ENCODE measurements at places on chromosomes 13 and 19.

DNA sequence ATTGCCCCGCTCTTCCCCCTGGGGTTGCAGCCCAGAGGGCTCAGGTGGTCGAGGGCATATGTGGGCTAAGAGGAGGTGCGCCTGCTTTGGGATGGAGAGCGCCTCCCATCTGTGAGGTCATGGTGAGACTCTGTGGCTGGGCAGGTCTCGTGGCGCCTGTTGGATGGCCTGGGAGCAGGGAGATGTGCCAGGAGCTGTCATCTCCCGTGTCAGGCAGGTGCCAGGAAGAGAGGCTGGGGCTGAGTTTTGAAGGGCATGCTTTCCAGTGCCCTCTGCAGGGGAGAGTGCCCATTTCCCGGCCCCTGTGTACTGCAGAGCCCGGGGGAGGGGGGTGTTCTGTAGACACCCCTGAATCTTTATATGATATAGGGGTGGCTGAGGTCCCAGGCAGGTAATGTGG, 2.8 kb downstream of the WTIP start:
- DNase-seq, result no peak

DNA sequence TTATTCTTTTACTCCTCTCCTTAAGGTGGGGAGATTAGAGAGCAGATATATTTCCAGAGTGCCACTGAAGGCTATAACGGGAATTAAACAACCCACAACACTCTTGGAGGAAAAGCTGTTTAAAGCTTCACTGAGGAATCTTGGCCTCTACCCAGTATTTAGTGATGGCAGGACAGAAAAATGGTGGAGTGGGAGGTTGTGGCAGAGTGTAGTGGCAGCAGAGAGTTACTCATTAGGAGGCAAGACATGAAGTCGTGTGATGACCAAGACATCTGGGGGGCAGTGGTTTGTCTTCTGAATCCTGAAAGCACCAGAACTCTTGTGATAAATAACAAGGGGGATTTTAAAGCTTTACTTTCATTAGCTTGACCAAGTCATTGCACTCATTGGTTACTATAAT, 563.5 kb upstream of the SLITRK5 start:
- no peak for DNase-seq

- DNase-seq, result no peak
Measured at GRCh38 chr13:46667687-46668281, 114.8 kb downstream of the LRCH1 start.

- peak; percentile 7 for DNase-seq
Measured at GRCh38 chr19:29381353-29382203, 144.2 kb upstream of the VSTM2B start.

GRCh38 chr19:40381321-40381720, 8.7 kb downstream of the HIPK4 start:
- DNase-seq, result no peak

DNA sequence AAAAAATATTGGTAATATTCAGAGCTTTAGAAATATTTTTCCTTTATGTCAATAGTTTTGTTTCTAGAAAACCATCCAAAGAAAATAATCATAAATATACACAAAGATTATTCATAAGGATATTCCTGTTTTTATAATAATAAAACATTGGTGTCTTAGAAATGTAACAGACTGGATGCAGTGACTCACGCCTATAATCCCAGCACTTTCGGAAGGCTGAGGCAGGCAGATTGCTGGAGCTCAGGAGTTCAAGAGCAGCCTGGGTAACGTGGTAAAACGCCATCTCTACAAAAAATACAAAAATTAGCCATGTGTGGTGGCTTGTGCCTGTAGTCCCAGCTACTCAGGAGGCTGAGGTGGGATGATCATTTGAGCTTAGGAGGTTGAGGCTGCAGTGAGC, 106.8 kb downstream of the DHRS12 start:
- DNase-seq, result no peak

GRCh38 chr19:38842439-38843174, 7.2 kb downstream of the HNRNPL start:
- peak; percentile 80 for DNase-seq

- DNase-seq, result peak; percentile 34
Measured at GRCh38 chr19:19460258-19460731, 54.8 kb downstream of the GATAD2A start.

- DNase-seq, result no peak
Measured at GRCh38 chr19:54307389-54308020, 5.5 kb downstream of the LILRA5 start.

DNA sequence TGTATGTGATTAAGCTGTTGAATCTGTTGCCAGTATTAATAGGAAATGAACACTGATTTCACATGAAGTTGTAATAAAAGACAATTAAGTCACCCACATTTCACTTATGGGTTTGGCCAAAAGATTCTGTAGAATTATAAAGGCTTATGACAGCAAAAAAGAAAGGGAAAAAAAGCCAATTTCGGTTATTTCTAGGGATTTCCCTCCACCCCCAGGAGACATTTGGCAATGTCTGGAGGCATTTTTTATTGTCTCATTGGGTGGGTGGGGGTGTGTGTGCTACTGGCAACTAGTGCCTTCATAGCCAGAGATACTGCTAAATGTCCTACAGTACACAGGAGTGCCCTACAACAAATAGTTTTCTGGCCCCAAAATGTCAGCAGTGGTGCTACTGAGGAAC, 175.7 kb downstream of the LMO7 start:
- DNase-seq, result no peak

- DNase-seq, result peak; percentile 38
Measured at GRCh38 chr19:17951157-17951989, 15.5 kb upstream of the KCNN1 start.

DNA sequence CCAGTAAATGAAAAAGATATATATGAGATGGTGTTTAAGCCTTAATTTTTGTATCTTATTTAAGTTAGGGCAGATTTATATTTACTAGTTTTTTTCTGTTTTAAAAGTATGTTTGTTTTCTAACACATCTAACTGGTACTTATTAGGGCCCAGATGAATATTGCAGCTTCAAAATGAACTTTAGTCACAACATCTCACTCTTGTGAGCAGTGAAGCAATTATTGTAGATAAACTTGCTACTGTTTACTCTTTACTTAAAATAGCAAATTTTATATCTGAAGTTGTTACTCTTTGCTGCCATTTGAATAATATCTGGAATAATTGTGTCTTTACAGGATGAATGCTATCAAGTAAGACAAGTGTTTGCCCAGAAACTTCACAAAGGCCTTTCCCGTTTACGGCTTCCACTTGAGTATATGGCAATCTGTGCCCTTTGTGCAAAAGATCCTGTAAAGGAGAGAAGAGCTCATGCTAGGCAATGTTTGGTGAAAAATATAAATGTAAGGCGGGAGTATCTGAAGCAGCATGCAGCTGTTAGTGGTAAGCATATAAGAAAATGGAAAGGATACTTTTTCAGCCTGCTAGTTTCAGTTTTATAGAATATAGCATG, 166.8 kb downstream of the PDS5B start:
- no peak for DNase-seq

DNA sequence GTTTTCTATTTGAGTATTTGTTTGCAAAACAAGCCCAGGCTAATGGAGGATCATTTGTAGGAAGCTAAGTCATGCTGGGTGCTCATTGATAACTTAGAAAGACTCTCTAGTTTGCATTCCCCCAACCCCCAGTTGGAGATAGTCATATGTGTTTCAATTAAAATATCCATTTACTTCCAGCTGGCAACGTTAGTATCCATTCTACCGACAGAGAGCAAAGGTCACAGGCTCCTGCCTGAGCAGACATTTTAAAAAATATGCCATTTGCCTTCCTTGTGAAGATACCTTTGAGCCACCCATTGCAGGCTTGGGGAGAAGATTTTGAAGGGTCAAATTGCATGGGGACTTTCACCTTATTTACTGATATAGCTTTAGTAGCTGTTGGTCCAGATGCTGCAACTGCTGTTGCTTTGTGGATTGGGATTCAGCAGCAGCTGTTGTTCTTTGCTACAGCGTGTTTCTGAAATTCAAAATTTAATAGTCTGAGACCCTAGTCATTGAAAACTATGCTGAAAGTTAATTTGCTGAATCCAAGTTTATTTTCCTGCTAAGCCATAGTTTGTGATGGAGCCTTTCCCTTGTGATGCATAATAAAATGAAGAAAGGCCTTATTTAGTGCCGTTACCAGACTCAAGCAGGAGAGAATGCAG, 335.1 kb downstream of the GPC6 start:
- no peak for DNase-seq

GRCh38 chr13:112991609-112992008, 22.6 kb downstream of the MCF2L start:
- no peak for DNase-seq

DNA sequence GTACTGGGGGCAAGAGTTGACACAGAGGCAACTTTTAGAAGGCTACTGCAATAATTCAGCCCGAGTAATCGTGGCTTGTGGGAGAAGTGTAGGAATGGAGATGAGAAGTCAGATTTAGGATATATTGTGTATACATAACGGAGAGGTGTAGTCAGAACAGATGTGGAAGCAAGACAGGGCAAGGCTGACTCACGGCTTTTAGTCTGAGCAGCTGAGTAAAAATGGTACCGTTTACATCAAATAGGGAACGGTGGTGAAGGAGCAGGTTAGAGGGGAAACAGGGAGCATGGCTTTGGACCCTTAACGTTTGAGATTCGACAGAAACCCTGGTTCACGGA, 796 bp upstream of the LSM14A start:
- no peak for DNase-seq

DNA sequence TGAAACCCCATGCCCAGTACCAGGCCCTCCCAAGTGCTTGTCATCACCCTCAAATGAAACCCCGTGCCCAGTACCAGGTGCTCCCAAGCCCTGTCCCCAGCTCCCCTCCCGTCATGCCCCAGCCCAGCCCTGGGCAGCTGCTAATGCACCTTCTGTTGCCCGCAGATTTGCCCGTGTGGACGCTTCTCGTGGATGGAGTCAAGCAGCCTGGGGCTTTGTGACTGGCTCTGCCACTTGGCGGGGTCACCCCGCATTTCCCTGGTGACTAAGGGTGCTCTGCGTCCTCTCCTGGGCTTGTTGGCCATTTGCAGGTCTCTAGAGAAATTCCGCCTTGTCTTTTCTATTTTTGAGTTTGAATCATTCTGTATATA, 82.7 kb downstream of the ATP11A start:
- DNase-seq, result no peak

DNA sequence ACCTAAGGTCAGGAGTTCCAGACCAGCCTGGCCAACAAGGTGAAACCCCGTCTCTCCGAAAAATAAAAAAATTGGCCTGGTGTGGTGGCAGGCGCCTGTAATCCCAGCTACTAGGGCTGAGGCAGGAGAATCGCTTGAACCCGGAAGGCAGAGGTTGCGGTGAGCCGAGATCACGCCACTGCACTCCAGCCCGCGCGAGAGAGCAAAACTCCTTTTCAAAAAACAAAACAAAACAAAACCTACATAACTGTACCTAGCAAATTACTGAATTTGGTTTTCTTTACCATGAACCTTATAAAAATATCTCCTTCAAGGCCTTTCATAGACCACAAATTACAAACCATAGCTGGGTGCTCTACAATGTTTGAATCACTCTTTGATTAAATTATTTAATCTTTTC, 760 bp downstream of the ZNF91 start:
- peak; percentile 42 for DNase-seq

DNA sequence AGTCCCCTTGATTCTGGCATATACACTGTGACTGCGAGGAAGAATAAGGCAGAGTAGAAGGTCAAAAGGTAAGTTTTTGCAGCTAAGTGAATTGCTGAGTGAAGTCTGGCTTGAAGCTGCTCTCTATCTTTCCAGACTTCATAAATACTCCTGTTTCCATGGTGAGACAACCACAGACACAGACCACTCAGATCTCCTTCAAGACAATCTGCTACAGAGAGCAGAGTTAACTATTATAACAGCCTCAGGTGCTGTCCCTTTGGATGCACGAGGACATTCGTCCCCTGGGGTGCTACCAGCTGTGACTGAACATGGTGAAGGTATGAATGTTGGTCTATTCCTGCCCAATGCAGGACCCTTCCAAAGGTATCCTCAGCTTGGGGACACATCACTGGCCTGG, 104.0 kb downstream of the MYCBP2 start:
- no peak for DNase-seq

- no peak for DNase-seq
Measured at GRCh38 chr19:40507892-40508291, 41.1 kb downstream of the SPTBN4 start.

- DNase-seq, result no peak
Measured at GRCh38 chr13:83667606-83668005, 214.7 kb downstream of the SLITRK1 start.

DNA sequence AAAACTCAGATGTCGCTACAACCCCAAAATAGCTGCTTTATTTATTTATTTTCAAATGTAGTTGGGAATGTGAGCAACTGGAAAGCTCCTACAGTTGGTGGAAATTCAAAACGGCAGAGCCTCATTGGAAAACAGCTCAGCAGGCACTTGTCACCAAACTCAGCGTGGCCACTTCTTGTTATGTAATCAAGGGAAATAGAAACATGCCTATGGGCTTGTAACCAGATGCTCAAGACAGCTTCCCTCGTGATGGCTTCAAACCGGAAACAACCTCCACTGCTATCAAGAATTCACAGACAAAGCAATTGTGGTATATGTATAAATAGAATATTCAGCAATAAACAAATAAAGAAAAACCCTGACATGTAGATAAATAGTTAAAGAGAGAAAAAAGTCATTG, 627.8 kb upstream of the SLC10A2 start:
- DNase-seq, result no peak

DNA sequence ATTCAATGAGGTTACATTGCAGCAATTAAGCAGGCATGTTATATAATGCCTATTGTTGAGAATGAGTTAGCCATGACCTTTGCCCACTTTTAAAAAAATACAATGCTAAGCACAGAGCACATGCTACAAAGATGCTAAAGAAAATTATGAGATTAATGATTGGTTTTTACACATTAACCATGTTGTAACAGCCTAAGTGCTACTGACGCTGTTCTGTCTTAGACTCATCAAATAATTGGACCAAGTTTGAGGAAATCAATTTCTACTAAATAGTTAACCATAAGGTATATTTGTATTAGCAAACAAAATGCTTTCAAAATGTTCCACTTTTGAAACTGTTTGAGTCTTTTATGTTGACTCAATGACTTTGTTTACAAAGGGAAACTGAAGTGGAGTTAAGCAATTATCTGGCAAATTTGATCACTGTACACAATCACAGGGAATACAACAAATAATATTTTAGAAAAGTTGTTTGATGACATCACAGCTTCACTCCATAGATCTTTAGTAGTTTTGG, 14.3 kb downstream of the MIR17HG start:
- no peak for DNase-seq

GRCh38 chr19:33436360-33437345, 63.1 kb downstream of the CEBPG start:
- no peak for DNase-seq
